ENCODE measurements at places on chromosomes 6 and 20.
A peak's percentile ranks its signal among the peaks of the same experiment; 100 is the strongest.

DNA sequence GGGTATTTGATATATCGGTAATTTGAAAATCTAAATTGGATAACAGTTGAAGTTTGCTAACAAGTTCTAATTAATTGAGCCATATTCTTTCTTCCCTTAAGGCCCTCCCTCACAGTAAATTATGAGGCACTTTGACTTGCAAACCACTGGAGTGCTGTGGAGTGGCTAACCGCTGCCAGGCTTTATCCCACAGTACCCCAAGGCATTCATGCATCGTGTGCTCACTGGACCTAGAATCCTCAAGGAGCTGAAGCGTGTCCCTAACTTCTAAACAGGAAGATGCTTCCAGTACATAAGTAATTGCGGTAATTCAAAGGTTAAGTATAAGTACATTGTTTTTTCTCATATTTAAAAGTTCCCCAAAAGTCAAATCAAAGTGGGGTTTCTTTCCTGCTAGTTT lies 499.9 kb downstream of the TFAP2A start:
- DNase-seq = no peak

DNA sequence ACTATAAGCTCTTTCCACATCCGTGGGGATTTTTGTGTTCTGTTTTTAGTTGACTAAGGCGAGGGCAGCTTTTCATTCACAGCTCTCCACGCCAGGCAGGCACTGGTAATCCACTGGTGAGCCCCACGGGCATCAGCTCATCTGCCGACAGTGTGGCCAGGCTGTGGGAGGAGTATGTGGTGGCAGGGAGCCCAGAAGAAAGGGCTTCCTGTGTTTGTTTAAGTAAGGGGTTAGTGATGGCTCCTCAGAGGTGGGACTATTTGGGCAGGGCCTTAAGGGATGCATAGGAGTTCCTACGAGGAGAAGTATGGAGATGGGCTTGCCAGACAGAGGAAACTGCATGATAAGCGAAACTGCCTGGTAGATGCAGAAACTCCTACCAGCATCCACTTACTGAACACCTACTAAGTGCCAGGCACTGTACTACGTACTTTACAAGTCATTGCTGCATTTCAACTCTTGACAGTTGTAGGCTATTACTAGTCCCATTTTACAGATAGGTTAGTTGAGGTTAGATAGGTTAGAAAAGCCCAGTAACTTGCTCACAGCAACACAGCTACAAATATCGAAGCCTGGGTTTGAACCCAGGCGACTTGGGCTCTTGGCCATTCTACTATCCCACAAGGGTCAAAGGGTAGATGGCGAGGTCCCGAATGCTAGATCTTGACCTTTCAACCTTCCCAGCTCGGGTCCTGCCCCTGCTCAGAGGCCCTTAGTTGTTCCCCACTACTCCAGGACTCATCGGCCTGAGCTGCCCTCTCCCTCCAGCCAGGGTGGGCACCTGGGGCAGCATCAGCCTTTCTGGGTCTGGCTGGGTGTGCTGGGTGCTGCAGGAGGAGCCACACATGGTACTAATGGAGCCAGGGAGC lies 55.1 kb downstream of the CEBPB start:
- DNase-seq = no peak

DNA sequence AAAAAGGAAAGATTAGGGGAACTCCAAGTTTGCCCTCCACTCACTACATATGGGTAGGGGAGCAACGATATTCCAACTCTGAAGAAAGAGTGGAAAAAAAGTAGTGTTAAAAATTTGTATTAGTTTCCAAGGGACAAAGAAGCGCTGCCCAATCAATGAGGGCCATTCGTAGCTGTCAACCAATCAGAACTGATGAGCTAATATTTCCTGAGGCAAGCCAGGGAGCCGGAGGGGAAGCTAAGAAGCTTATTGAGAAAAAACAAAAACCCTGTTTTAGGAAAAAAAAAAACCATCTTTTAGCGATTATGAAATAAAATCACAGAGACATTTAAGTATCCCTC lies 59.5 kb downstream of the TRIM38 start:
- DNase-seq = peak; percentile 57

GRCh38 chr20:45948261-45948733 lies 13.8 kb downstream of the PCIF1 start:
- no peak for DNase-seq

DNA sequence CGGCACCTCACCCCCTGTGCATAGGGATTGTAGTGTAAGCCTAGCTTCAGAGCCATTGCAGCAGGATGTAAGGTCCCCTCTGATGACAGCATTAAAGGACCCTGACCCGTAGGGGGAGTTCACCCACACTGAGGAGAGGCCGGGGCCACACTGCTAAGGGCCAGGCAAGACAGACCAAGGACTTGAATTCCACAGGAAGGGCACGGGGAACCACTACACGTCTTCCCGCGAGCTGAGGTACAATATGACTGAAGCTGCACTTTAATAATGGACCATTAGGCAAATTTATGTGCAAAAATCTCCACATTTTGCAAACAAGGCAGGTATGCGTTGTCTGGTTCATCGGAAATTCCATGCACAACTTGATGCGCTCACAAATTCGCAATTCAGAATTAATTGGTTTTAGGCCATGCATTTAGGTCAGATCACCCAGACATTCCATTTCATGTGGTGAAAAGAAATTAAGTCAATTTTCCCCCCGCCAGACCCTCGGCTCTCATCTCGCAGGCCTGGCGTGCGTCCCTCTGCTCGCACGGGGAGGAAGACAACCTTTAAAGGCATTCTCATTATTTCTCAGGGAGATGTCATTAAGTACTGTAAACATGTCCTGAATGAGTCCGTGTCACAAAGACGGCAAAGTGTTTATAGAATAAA lies 111.8 kb downstream of the FOXA2 start:
- DNase-seq = no peak

GRCh38 chr20:46388201-46388836 lies 18.1 kb downstream of the ELMO2 start:
- DNase-seq = no peak

DNA sequence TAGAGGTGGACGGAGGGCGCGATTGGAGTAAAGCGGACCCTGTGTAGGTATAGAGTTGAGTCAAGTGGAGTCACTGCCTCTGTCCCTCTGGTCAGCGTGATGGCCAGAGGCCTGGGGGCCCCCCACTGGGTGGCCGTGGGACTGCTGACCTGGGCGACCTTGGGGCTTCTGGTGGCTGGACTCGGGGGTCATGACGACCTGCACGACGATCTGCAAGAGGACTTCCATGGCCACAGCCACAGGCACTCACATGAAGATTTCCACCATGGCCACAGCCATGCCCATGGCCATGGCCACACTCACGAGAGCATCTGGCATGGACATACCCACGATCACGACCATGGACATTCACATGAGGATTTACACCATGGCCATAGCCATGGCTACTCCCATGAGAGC lies 479 bp downstream of the SLC39A7 start:
- DNase-seq = no peak

DNA sequence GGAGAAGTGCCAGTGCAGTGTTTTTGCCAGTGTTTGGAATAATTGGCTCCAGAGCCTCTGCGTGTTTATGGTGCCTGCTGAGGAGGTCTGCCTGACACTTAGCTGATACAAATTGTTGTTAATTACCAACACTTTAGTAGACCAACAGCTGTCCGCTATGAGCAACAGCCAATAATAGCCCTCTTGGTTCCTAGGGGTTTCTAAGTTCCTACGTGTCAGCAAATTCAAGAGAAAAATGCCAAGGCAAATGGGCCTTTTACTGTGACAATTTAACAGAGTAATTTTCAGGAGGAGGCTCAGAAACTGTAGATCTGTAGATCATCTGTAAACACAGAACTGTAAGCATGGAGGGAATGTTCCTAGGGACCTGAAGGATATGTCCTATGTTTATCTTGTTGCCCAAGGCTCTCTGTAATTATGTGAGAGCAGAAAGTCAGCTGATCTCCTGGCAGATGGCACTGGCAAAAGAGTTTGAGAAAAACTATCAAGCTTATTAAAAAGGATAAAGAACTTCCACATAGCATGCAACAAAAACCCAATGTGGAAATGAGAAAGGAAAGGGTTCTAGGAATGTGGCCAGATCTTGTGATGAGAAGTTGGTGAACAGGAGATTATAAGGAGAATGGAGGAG lies 157.7 kb downstream of the GJA1 start:
- no peak for DNase-seq

DNA sequence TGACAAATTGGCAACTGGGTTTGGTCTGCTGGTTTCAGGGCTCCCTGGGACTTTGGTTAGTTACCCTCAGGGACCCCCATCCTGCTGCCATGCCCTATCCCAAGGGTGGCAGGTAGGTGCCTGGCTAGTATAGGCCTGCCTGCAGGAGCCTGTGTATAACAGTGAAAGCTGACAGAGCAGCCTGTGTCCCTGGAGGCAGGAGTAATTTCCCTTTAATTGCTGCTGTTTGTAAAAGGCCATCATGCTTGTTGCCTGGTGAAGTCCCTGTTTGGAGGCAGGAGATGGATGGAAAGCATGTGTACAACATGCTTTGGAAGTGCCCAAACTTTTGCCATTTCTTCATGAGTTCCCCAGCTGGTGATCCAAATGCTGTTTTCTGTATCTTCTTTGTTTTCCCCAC lies 30.1 kb downstream of the CMTR1 start:
- no peak for DNase-seq

- no peak for DNase-seq
These were observed 42.6 kb downstream of the KCNS1 start for GRCh38 chr20:45058168-45058850.

- DNase-seq = no peak
These were observed 15.8 kb downstream of the SHPRH start for GRCh38 chr6:145948328-145948727.

DNA sequence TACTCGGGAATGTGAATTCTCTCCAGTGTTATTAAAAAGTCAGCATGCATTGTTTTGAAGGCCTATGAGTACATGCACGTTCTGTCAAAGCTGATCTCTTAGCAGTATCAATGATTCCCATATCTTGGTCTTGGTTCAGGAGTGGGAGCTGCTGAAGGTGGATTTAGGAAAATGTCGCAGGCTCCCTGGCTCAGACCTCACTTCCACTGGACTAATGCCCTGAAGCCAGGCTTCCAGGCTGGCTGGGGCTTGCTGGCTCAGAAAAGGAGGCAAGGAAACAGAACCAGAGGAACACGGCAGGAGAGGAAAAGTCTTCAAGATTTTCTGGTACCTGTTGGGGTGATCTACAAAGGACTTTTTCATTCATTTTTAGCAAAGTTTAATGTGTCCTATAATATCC lies 81.6 kb downstream of the OLIG3 start:
- DNase-seq = no peak

DNA sequence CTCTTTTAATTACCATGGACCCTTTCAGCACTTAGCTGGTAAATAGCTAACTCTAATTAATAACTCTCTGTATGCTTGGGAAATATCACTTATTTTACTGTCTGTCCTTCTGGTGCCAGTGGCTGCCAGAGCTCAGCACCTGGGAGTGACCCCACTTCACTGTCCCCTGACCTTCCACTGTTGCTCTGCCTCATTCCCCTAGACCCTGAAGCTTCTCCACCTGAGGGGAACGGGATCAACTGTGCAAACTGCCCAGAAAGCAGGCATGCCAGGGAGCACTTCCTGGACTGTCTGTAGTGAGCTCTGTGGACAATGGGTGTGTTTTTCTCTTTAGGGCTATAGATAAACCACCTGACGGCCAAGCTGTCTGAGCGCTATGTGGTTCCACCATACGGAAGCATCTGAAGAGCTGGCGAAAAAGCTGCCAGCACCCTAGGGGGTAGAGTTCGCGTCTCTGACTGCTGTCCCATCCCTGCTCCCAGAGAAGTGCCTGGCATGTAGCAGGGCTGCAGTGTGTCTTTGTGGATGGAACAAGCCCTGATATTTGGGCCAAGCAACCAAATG lies 106.3 kb upstream of the FOXA2 start:
- no peak for DNase-seq

- DNase-seq = peak; percentile 47
These were observed 61.1 kb downstream of the TMEM170B start for GRCh38 chr6:11598687-11599086.

DNA sequence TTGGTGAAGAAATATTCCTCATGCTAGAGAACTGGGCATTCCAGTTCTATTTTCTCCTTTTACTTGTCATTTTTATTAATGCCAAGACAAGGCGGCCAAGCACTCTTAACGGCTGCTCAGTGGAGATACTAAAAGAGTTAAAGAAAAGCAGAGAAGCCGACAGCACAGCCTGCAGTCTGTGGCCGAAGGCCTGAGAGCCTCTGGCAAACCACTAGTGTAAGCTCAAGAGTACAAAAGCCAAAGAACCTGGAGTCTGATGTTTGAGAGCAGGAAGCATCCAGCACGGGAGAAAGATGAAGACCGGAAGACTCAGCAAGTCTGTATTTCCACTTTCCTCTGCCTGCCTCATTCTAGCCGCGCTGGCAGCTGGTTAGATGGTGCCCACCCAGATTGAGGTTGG lies 167.1 kb upstream of the FUT9 start:
- DNase-seq = no peak

- DNase-seq = no peak
These were observed 911.0 kb upstream of the CITED2 start for GRCh38 chr6:140285471-140285870.

DNA sequence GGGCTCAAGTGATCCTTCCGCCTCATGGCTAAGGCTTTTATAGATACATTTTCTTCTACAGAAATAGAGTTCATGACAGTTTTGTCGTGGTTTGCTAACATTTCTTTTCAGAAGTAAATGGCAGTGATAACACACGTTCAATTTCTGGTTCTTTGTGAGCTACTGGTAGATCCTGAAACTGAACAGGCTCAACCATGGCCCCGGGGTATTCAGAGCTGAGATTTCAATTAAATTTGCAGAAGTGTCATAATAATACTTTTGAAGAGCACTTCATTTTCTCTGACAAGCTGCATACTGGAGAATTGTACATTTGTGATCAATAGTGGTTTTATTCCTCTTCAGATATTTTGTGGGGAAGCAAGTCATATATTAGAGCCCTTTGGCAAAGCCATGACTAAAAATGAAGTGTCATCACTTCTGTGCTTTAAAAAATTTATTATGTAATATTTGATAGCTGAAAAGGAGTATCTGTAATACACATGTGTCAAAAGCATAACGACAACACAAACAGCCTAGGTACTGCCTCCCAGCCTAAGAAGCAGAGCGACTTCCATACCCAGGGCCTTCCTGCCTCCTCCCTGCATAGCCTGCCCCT lies 84.3 kb upstream of the SCP2D1 start:
- DNase-seq = no peak

DNA sequence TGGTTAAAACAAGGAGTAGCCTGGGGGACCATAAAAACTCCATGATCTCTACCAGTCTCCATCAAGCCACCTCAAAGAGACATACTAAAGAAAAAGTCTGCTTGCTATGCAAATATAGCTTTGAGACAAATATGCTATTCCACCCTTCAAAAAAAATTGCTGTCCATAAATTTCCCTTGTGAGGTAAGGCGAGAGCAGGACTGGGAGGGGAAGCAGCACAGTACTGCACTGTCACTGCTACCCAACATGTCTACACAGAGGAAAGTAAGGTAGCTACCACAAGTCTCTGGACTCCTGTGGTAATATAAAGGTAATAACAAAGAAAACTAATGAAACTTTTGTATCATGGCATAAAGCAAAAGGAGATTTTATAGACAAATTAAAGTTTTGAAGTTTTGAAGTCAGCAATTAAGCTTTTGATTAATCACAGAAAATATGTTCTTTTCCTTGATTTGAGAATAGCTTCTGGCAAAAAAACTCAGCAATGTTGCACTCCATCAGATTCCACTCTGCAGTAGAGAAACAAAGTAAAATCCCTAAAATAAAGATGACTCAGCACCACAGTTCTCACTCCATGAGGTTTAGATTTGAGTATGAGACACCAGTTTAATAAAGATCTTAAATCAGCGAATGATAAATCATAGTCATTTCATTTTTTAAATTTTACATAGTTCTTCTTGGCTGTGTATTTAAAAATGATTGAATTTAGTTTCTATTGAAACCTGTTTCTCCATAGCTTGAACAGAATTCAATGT lies 602.4 kb downstream of the COL12A1 start:
- DNase-seq = no peak

- no peak for DNase-seq
These were observed 6.5 kb downstream of the KCNB1 start for GRCh38 chr20:49476016-49476355.
